ENCODE measurements at places on chromosomes 5 and 9.

DNA sequence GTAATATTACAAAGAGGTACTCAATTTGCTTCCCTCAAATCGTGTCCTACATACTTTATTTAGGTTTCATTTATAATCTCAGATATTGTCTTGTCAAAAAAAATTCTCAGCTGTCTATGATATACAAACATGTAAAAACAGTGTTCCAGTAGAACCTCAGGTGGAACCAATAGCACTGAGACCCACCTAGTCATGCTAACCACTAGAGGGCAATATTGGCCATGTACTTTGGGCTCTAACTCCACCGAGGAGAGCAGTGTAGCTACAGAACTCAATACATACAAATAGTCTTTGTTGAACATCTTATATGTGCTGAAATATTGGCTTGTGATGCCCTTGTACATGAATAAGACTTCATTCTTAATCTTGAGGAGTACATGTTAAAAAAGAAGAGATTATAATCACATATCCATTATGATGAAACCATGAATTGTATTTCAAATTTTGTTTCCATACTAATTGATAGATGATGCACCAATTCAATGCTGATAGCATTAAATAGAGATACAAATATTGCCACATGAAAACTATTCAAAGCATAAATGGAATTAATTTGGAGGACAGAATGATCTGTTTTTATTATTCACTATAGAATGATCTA is 71.2 kb upstream of the CNTLN start:
- DNase-seq = no peak

GRCh38 chr9:72185561-72185960 is 36.3 kb downstream of the GDA start:
- DNase-seq = no peak

DNA sequence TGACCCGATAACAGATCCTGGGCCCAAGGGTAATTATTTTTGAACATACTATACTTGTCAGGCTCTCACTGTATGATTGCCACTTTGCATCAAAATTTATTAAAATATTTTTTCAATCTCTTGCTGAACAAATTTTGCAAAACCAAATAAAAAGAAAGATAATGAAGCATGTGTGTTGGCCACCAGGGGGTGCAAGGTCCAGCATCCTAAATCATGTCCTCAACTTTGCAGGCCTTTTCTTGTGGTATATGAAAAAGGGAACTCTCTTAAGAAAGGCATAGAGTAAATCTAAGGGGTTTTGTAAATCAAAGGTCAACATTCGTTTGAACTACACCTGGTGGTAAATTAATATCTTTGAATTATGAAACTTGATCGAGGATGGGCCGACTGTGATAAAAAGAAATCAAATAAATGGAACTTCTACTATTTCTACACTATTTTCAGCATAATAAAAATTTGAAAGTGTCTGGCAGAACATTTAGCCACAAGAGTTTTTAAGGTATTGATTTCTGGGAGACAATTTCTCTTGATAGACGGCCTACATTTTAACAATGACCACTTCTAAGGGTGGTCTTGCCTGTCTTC is 676.5 kb downstream of the DMRTA1 start:
- no peak for DNase-seq

DNA sequence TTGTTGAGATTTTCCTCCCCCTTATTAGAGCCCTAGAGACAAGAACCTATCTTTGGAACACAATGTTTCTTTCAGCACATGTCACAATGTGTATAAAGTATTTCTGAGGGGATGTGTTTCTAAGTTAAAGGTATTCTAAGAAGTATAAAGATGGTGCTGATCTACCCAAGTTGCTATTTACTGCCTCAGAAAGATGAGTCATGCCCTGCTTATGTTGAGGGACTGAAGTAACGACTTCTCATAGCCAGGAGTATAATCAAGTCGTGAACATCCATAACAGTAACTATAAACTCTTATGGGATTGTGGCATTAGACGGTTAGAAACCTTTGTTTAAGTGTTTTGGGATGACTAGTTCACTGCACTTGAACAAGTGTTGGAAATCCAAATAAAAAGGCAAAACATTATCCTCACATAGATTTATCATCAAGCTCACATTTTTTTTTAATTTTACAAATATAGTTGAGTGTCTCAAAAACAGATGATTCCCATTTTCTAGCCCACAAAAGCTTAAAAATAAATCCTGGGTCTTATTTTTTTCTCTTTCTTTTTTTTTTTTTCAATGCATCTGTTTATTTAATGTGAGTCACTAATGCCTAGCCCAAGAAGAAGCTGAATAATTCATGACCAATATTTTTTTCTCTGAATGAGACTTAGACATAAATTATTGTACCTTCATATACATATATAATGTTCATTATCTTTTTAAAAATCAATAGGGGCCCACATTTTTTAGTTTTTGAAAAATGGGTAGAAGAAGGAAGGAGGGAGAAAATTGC is 12.2 kb upstream of the TMEM252 start:
- no peak for DNase-seq

DNA sequence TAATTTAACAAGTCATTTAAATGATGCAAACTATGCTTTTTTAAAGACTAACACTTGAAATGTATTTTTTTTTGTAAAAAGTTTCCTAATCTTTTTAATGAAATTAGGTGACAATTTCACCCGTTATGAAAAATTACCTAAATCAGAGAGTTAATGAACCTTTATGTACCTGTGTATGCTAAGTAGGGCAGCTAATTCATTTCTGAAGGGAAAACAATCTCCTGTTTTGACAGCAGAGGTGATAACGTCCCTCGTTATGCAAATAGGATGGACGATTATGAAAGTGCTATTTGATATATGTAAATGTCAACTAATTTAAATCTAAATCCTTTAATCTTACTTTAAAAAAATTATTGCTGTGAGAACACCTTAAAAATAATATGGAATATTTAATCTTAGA is 58.8 kb downstream of the MEF2C start:
- DNase-seq = no peak

DNA sequence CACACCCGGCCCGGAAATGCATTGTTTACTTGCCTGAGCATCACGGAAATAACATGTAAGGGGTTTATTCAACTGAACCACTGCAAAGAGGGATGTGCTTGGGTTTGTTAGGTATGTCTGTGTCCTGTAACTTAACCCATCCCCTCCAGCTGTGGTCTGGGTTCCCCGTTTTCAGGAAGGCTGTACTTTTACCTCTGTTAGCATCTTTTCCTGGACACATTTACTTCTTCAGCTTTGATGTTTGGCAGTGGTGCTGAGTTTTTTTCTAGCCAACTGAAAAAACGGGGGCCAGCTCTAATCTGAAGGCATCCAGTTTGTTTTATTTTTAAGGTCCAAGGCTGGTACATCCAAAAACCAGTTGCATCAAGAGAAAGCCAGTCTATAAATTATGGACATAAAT is 561.8 kb downstream of the BNC2 start:
- DNase-seq = no peak

DNA sequence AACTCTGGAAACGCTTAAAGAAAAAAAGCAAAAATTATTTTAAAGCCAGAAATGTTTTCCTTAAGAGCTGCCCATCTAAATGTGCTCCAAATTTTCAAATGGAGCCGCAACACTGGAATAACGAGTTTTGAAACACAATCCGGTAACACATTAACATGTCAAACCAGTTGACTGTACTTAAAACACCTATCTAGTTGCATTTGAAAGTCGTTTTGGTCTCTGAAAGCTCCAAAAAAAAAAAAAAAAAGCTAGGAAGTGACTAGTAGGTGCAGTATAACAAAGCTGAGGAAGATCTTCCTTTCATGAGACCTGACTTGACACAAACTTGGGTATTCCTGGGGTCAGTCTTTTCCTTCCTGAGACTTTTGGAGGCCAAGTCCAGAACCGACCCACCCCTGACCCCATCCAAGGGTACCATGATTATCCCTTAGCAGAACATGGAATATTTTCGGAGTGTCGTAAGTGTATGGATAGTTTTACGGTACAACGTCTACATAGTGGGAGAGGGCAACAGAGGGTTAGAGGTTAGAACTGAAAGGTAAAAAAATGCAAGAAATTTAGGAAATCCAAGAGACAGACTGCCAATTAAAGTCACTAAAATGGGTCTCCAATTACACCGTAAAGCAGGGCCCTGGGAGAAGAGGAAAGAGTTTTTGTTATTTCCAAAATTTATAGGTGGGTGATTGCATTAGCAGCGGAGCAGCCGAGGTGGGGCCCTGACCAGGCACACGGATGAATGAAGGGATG is 812 bp downstream of the CETN3 start:
- no peak for DNase-seq

- DNase-seq = no peak
These were observed 4.2 kb upstream of the UGT3A2 start for GRCh38 chr5:36070687-36071571.

GRCh38 chr5:134527156-134527960 is 1.9 kb downstream of the JADE2 start:
- DNase-seq = peak; percentile 55

- DNase-seq = peak; percentile 61
These were observed at the start of gene COX7C for GRCh38 chr5:86617756-86618576. TSS of gene COX7C (plus strand) at chr5:86617941. CDS start at chr5:86618056, 115 bp downstream.

DNA sequence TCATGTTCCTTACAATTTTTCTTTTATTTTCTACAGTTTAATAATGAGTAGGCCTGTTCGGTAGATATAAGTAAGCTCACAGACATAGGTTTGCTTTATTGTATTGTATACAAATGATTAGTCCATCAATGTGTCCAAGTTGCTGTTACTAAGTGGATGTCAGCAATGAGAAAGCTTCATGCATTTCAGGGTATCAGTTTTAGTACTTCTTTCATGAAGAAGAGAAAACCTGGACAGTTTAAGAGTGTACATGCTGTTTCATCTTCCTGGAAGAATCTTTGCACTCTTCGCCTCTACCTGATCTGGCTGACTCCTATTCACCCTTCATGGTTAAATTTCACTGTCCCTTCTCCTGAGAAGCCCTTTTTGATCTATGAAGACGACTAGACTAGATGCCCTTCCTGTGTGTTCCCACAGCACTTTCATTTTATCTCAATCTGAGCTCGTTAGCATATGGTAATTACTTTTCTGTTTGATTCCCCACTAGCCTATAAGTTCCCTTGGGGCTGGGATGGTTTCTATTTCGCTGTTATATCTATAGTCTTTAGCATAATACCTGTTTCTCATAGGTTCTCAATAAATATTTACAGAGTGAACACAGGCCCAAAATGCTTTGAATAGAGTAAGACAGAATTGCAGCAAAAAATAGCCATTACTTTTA is 70.7 kb downstream of the CETN3 start:
- DNase-seq = no peak

DNA sequence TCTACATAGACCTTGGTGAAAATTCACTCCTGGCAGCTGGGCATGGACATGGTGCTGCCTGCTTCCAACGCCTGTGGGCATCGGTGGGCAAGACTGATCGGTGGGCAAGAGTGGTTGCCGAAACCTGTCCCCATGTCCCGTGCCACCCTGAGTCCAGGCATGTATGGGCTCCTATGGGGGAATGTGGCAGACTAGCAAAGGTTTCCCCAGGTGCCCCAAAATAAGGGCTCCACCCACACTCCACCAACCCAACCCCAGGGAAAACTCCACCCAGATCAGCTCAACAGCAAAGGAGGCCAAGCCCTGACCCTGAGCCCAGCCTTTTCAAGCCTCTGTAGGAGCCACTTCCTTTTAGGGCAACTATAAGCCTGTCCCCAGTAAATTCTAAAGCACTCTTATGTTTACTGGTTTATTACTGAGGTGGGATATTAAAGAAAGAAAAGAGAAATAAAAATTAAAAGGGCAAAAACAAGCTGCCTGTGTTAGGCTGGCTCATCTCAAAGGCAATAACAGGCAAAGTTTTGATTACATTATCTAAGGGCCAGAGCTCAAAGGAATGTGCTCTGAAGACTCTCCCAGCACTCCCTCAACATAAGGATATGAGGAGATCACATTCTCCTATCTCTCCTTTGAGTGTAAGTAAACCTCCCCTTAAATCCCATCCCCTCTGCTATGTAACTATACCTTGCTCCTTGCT is 8.9 kb upstream of the SPATA31E1 start:
- DNase-seq = no peak

- no peak for DNase-seq
These were observed 50.2 kb upstream of the RIC1 start for GRCh38 chr9:5578698-5579085.

GRCh38 chr9:26264709-26265601 is 586.7 kb upstream of the TUSC1 start:
- DNase-seq = no peak

- DNase-seq = no peak
These were observed 11.5 kb upstream of the S1PR3 start for GRCh38 chr9:88979791-88980190.

DNA sequence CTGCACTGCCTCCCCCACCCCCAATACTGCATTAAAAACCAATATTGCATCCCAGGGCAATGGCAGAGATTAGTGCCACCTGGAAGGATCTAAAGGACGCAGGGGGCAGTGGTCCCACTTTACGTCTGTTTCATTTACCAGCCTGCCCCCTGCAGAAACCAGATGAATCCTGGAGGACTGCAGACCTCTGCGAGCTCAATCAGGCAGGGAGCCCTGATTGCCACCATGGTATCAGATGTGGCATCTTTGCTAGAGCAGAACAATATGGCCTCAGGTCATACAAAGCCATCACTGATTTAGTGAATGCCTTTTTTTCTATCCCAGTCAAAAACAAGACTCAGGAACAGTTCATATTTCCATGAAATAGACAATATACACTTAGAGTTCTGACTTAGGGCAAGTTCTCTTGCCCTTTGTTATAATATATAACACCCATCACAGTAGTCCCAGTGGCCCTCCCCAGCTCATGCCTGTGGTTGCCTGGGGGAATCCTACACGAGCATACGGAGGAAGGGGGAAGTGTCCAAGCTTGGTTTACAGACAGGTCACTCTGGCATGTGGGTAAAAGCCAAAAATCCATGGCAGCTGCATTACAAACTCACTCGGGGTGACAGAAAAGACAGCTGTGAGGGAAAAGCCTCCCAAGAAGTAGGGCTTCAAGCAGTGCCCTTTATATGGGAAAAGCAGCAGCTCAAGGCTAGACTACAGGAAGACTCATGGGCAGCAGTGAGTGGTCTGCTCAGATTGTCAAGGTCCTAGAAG is 85.1 kb downstream of the MED27 start:
- no peak for DNase-seq

DNA sequence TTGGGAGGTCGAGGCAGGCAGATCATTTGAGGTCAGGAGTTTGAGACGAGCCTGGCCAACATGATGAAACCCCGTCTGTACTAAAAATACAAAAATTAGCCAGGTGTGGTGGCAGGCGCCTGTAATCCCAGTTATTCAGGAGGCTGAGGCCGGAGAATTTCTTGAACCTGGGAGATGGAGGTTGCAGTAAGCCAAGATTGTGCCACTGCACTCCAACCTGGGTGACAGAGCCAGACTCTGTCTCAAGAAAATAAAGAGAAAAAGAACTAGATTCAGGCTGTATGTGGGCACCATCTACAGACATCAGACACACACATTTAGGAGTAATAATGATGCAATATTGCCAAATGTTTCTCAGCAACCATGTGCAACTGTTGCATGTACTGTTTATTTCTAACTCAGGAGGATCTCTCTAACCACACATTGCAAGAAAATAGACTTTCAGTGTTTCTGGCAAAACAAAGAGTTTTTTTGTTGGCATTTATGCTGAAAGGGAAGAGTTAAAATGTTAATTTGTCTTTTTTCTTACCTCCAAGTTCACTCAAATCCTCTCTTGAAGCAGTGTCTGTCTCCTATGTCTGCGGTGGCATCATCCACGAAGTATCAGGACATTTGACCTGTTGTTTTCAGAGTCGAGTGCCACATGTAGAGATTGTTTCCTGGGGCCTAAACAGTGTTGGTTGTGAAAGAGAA is 5.1 kb upstream of the ORM1 start:
- DNase-seq = no peak

Data from esophagus squamous epithelium (tissue), 5 donors.